ENCODE measurements at places on chromosomes 4 and X.

DNA sequence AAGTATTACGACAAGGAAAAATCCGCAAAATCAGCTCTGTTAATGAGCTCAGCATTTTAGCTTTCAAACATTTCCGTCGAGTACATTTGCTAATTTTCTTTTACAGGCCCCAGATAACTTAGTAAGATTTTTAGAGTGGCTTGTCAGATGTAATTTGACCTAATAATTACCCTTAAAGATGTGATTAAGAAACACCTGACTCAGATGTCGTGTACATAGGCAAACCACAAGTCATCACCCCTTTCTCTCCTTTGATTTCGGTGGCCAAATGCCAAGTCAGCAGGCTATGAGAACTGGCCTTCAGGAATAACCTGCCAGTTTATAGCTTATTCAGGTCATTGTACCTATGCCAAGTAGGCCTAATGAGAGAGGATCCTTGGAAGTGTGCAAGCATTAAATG is 369.6 kb downstream of the PCDH7 start:
- DNase-seq = no peak

DNA sequence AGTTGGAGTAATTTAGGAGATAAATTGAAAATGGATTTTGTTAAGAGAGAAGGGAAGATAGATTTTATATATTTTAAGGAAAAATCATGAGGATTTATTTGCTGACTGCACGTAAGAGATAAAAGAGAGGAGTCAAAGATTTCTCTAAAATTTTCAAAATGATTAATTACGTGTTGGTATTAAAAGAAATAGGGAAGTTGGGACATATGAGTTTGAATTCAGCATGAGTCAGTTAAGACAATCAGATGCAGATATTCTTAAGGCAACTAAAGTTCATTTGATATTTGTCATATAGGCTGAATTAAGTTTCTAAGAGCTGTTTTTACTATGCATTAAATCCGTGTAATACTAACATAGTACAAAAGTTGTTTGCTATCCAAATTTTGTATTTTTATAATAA is 46.9 kb downstream of the TET2 start:
- DNase-seq = no peak

- no peak for DNase-seq
These were observed 40.8 kb upstream of the VEGFD start for GRCh38 chrX:15425024-15425423.

GRCh38 chr4:80125252-80126177 is 52.5 kb upstream of the ANTXR2 start:
- DNase-seq = no peak

DNA sequence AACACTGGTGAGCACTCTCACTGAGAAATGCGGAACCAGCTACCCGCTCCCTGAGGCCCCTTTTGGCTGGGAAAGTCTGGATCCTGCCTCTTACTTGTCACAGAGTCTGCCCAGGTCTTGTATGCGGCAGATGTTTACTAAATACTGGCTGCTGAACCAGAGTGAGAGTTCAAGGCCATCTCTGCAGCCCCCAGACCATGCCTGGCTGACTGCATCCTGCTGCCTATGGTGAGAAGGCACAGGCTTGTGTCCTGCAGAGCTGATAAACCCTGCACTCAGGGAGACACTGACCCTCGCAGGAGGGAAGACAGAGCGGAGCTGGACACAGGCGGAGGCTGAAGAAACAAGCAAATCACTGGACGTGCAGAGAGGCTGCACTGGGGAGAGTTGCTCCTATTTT is 46.5 kb downstream of the JAKMIP1 start:
- no peak for DNase-seq

- DNase-seq = no peak
These were observed 517.5 kb upstream of the GRIA3 start for GRCh38 chrX:122666601-122667000.

DNA sequence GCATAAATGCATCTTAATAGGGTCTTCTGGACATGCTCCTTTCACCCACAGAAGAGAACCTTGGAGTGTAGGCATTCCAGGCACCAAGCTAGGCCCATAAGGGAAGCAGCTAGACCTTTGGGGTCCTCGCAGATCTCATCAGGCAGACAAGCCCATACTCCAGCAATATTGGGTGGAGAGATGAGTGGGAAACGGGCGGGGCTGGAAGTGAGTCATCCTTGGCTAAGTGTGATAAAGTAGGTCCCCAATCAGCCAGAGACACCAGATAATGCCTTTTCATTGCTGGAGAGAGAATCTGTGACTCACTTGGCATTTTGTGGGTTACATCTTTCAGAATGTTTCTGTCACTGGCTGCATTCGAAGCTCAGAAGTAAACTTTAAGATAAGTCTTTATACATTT is 133.3 kb upstream of the MBNL3 start:
- DNase-seq = no peak
